Brain pericyte (primary cell): ENCODE measurements at places on chromosomes 16 and 17.

GRCh38 chr17:6162892-6163291, 92.7 kb downstream of the WSCD1 start:
- no peak for DNase-seq

- no peak for DNase-seq
These were observed 115.1 kb upstream of the PMFBP1 start for GRCh38 chr16:72286936-72287620.

GRCh38 chr16:3945751-3946603, 65.5 kb upstream of the CREBBP start:
- no peak for DNase-seq

- DNase-seq, result no peak
These were observed 527 bp downstream of the CIAPIN1 start for GRCh38 chr16:57446531-57447185.

GRCh38 chr16:11207646-11208045, 48.4 kb downstream of the SOCS1 start:
- DNase-seq, result no peak

GRCh38 chr17:19830061-19830460, 37.7 kb downstream of the ULK2 start:
- DNase-seq, result no peak

DNA sequence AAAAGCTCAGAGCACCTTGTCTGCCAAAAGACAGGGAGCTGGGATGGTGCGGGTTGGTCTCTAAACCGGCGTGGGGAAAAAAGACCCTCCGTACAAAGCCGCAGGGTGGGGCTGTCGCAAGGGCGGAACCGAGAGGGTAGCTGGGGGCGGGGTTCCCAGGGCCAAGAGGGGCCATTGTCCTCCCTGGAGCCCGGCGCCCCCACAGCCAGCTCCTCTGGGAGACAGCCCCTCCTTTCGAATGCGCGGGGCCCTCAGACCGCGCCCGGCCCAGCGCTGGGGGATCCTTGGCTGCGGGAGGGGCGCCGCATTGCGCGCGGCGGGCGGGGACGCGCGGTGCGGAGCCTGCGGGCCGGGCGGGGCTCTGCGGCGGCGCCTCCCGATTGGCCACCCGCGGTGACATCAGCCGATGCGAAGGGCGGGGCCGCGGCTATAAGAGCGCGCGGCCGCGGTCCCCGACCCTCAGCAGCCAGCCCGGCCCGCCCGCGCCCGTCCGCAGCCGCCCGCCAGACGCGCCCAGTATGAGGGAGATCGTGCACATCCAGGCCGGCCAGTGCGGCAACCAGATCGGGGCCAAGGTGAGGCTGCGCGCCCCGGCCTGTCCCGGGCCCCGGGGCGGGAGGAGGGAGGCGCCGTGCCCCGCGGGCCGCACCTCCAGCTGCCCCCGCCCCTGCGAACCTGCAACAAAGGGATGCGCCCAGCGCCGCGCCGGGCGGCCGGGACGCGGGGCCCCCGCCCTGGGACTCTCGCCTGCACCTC, at the start of gene TUBB3:
Gene TUBB3 (plus strand): TSS at position 459 of the 756 bp plus-strand sequence. CDS start 60 bp downstream, at position 519.
- DNase-seq, result no peak

DNA sequence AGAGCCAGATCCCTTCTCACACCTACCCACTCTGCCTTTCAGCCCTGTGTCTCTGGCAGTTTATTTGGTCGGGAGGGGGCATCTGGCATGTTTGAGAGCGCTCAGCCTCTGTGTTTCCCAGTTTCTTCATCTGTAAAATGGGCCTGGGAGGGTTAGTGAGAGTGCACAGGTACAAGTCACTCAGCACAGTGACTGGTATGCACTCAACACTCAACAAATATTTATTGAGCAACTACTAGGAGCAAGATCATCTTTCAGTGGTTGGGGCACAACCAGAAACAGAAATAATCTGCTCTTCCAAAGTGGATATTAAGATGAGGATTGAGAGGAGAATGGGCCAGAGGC, 13.7 kb upstream of the SRCIN1 start:
- DNase-seq, result no peak

- DNase-seq, result no peak
These were observed 51.9 kb downstream of the PLCG2 start for GRCh38 chr16:81830845-81831540.

DNA sequence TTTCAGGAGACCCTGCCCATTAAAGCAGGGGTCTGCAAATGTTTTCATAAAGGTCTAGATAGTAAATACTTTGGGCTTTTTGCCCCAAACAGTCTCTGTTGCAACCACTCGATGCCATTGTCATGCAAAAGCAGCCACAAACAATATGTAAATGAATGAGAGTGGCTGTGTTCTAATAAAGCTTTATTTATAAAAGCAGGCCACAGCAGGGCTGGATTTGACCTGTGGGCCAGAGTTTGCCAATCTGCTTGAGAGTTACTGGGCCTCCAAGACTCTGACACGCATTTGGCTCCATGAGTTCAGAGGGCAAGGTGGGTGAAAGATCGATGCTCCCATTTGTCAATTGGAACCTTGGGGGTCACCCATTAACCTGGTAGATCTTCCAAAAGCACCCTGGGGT, 217.3 kb upstream of the SDK2 start:
- no peak for DNase-seq

- DNase-seq, result no peak
These were observed 166.7 kb downstream of the PRKCA start for GRCh38 chr17:66469088-66469442.

DNA sequence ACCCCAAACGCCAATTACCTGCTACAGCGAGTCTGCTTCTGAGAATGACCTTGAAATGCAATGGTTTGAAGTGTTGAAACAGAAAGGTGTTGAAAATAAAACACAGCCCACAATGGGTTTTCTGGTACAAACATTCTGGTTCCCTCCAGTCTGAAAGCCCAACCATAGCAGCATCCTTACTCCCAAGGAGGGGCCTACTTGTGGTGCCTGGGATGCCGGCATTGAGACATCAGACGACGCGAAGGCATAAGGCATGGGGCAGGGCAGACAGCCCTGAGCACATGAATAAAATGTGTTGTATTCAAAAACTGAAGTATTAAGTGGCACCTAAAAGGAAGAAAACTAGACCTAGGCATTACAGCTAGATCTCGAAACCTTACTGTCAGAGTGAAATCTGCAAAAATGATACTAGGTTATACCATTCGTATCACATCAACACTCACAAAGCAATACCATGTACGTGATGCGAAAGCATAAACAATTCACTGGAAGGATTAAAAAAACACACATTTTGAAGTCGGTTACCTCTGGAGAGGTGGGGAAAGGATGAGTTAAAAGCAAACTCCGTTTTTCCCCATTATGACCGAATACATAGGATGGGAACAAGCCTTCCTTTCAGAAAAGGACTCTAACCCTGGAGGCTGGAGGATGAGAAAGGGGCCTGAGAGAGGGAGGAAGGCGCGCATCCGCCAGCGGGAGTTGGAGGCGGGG, 702 bp downstream of the NUDT21 start:
- no peak for DNase-seq

DNA sequence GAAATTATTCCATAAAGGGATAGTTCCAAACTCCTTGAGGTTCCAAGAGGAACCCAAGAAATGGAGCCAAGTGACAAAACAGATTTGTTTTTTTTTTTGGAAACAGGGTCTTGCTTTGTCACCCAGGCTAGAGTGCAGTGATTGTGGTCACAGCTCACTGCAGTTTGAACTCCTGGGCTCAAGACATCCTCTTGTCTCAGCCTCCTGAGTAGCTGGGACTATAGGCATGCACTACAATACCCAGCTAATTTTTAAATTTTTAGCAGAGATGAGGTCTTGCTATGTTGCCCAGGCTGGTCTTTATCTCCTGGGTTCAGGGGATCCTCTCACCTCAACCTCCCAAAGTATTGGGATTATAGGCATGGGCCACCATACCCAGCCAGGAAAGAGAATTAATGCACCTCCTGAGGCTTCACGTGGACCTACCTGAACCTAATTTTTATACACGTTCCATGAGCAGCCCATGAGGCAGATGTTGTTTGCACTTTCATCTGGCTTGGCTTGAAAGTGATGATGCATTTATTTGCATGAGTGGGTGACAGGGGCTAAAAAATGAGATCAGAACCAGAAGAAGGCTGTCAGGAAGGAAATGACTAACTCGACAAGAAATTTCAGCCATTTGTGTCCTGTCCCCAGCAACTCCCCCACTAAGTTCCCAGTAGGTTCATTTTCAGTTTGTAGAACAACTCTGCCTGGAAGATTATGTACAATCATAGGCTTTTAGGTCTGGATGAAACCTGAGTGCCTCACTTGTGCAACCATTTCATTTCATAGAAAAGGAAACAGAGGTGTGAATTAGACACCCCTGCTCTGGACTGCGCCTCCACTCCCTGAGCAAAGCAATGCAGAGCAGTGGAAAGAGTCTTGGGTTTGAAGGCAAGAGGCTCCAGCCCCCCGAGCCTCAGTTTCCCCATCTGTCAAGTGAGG, 10.3 kb upstream of the IRF8 start:
- no peak for DNase-seq

GRCh38 chr16:74888888-74889287, 96.0 kb downstream of the WDR59 start:
- DNase-seq, result no peak

GRCh38 chr16:19077879-19078278, 10.5 kb downstream of the COQ7 start:
- DNase-seq, result no peak

DNA sequence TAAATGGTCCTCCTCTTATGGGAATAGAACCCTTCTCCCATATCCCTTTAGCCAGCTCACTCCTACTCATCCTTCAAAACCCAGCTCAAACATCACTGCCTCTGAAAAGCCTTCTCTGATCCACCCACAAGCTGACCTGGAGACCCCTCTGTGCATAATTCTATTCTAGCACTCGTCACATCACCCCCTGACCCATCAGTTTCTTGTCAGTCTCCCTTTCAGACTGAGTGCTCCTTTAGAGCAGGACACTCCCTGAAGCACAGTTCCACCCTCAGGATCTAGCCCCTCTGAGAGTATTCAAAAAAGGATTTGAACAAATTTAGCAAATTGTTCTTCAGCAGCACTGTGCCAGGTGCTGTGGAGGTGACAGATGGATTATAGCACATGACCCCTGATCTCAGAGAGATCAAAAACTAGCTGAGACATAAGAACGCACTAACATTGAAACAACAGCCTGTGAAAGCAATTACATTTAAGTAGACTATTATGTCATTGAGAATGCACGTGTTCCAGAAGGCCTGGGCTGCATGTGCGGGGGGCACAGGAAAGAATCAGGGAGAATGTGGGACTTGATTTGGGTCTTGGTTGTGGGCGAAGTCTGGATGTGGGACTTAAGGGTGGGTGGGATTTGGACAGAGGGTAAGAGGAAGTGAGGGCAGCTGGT, 43.5 kb downstream of the MRPS23 start:
- DNase-seq, result no peak

DNA sequence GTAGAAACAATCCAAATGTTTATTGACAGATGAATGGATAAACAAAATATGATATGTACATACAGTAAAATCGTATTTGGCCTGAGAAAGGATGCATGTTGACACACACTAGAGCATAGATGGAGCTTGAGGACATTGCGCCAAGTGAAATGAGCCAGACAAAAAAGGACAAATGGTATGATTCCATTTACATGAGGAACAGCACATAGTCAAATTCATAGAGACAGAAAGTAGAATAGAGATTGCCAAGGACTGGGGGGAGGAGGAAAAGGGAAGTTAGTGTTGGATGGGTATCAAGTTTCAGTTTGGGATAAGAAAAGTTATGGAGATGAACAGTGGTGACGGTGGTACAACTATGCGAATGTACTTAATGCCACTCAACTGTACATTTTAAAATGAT, 47.9 kb downstream of the COPRS start:
- no peak for DNase-seq

DNA sequence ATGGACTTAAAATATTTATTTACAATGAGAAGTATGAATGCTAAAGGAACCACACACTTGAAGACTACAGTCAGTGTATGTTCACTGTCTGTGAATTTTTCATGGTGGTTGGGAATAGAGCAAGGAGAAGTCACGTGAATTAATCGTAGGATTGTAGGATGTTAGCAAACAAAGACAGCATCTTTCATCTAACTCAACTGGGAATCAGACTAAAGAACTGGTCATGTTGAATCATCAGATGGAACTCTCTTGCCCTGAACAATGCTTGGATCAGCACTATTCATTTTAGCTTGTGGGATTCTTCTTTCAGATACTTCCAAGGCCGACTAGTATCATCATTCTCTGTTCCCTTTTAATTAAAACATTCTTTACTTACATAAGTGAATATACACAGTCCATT, 18.1 kb downstream of the KCNJ2 start:
- DNase-seq, result no peak

GRCh38 chr16:11665071-11665491, 3.2 kb upstream of the SNN start:
- no peak for DNase-seq

GRCh38 chr16:76535-77272, 1.3 kb upstream of the MPG start:
- DNase-seq, result no peak

- DNase-seq, result no peak
These were observed 13.1 kb downstream of the FMNL1 start for GRCh38 chr17:45234641-45235415.

GRCh38 chr17:48816438-48816773, 623 bp downstream of the TTLL6 start:
- DNase-seq, result no peak

GRCh38 chr17:1641065-1641403, 4.5 kb downstream of the SCARF1 start:
- DNase-seq, result no peak

DNA sequence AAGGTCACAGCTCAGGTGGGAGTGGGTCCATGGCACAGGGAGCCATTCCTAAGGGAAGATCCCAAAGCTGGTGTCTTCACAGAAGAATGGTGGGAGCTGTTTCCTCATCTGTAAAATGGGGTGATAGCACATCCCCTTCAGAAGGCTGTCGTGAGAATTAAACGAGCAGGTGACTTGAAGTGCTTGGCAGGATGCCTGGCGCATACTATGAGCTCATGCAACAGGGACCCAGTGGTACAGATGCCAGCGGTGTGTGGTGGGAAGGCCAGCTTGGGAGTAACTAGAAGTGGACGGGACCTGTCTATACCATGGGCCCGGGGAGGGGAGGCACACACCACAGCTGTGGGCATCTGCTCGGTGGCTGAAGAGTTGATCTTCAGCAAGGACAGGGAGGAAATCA, 189.3 kb upstream of the TNRC6C start:
- DNase-seq, result no peak

DNA sequence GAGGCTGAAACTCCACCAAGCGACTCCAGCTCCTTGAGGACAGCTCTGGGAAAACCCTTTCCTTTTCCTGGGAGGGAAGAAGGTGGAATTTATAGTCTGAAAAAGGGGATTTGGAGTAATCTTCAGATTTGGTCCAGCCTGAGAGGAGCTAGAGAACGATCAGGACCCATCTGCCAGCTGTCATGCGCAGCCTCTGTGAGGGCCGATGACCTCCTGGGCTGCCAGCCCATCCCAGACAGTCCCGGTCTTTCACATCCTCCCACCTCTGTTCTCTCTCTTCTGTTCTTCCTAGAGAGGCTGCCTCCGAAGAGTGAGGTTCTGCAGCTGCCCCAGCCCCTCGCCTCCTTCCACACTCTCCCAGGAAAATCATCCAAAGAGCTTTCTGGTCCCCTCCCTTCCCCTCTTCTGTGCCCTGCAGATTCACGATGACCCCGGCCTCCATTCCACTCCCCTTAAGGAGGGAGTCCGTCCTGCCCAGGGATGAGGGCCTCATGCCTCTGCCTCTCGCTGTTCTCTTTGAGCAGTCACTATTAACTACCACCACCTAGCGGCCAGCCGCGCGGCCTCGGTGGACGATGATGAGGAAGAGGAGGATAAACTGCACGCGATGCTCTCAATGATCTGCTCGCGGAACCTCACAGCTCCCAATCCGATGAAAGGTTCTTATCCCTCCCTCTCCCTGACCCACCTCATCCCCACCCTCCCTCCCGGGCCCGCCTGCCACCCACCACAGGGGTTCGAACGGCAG, 29.6 kb downstream of the SGSM2 start:
- no peak for DNase-seq

- DNase-seq, result no peak
These were observed 109.9 kb upstream of the ZFHX3 start for GRCh38 chr16:73157861-73158260.
